ENCODE measurements at places on chromosomes 4 and X.

- no peak for DNase-seq
Measured at GRCh38 chrX:112048707-112049106, 33.9 kb downstream of the TRPC5 start.

GRCh38 chr4:185587427-185588161 is 52.3 kb upstream of the PDLIM3 start:
- no peak for DNase-seq

DNA sequence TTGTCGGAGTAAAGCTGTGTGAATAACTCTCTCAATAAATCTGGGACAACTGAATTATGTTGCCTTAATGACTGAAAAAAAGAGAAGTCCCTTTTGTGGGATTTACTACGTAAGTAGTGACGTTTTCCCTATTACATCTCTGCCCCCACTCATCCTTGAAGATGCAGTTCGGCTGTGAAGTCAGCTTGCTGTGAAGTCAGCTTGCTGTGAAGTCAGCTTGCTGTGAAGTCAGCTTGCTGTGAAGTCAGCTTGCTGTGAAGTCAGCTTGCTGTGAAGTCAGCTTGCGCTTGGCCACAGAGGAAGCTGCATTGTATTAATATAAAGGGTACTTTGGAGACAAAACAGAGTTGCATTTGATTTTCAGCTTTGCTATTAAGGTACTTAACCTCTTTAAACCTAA is 8.0 kb upstream of the VAMP7 start:
- no peak for DNase-seq

GRCh38 chrX:117711782-117712181 is 404.8 kb downstream of the KLHL13 start:
- no peak for DNase-seq

DNA sequence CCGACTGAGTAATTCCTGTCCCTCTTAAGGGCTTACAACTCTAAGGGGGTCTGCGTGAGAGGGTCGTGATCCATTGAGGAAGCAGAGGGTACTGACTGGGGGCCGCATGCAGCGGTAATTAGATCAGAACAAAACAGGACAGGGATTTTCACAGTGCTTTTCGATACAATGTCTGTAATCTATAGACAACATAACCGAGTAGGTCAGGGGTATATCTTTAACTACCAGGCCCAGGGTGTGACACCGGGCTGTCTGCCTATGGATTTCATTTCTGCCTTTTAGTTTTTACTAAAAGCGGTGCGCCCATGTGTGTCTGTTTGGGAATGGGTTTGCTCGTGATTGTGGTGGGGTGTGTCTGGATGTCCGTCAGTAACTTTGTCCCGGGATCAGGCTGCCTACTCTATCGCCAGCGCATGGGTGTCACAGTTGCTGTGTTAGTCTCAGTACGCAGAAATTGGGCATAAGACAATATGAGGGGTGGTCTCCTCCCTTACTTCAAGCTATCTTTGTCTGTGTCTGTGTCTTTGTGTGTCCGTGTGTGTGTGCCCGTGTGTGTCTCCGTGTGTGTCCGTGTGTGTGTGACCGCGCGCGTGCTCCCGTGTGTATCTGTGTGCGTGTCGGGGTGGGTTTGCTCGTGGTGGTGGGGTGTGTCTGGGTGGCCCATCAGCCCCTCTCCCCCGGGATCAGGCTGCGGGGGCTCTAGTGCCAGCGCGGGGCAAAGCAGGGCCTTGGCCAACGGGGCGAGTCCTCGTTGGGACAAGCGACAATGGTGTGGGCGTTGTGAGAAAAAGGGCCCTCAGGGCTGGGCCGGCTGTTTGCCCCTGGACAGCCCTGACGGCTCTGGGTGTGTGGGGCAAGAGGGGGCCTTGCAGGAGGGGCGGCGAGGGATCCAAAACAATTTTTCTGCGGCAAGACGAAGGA is 10.4 kb downstream of the FRG2 start:
- no peak for DNase-seq

GRCh38 chr4:165461159-165461821 is 82.5 kb downstream of the CPE start:
- DNase-seq = no peak

DNA sequence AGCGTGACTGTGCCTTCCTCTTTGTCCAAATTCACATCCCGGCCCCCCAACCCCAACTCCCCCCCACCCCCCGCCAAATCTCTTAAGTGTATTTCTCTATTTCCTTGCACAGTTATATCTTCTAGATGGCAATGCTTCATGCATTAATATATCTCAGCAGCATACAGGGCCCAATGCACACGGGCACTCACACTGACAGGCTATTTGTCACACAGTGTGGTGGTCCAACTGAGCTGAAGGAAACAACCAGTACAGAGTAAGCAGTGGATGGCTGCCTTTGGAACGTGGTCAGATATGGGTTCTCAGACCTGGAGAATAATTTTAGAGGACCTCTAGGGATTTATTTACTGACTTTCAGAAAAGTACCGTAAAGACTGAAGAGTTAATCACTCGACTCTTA is 681 bp downstream of the EXOC1 start:
- no peak for DNase-seq

DNA sequence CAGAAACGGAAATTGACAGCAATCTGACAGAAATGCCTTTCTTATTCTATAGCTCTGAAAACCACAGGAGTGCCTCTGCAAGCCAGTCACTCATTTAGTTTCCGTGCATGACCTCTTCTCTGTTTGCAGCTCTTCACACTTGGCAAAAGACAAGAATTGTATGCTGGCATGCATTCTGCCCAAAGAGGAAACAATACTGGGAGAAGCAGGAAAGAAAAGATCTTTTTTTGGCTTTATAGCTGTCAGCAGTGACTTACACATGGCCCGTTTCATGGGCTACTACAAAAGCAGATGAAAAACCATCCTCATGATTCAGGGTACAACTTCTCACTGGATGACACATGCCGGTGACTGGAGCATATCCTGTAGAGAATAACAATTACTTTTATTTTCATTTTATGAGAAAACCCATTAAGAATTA is 249.4 kb downstream of the ADAMTS3 start:
- DNase-seq = peak; percentile 2

DNA sequence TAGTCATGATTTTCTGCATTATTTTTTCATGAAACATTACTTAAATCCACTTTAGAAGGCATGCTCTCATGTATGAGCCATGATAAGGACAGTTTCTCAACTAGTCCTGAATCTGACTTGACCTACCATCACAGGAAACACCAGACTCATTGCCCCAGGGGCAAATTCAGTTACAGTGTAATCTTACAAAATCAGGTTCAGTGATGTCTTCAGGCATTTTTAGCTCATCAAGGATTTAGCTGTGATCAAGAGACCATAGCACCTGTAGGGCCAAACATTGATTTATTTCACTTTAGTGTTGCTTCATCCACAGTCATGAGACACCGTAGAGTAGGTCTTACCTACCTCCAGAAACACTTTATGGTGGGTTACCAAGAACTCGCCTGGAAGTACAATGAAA is 3.1 kb upstream of the TASL start:
- DNase-seq = no peak

DNA sequence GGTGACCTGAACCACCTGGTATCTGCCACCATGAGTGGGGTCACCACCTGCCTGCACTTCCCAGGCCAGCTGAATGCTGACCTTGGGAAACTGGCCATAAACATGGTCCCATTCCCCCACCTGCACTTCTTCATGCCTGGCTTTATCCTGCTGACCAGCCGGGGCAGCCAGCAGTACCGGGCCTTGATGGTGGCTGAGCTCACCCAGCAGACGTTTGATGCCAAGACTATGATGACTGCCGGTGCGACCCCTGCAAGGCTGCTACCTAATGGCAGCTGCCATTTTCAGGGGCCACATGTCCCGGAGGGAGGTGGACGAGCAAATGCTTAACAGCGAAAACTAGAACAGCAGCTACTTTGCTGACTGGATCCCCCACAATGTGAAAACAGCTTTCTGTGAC is 67.5 kb upstream of the FAM241A start:
- no peak for DNase-seq

DNA sequence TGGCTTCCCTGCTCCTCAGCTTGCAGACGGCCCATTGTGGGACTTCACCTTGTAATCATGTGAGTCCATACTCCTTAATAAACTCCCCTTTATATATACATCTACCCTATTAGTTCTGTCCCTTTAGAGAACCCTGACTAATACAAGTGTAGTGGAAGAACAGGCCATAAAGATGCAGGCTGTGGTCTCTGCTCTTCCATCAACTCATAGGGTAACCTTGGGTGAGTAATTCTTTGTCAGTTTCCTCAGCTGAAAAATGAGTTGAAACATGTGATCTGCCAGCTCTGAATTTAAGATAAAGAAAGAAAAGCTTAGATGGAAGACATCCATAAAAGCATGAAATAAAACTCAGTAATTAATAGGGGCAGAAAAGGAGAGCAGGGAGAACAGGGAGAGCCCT is 103.6 kb downstream of the ENOX2 start:
- DNase-seq = no peak

GRCh38 chr4:2732526-2732925 is 23.6 kb downstream of the TNIP2 start:
- DNase-seq = no peak

GRCh38 chr4:155891058-155891457 is 12.4 kb upstream of the TDO2 start:
- no peak for DNase-seq

- peak; percentile 65 for DNase-seq
Measured at GRCh38 chrX:54495814-54496516, at the start of gene FGD1. FGD1 (minus strand) TSS chrX:54496234; CDS start chrX:54495432, 802 bp downstream.

DNA sequence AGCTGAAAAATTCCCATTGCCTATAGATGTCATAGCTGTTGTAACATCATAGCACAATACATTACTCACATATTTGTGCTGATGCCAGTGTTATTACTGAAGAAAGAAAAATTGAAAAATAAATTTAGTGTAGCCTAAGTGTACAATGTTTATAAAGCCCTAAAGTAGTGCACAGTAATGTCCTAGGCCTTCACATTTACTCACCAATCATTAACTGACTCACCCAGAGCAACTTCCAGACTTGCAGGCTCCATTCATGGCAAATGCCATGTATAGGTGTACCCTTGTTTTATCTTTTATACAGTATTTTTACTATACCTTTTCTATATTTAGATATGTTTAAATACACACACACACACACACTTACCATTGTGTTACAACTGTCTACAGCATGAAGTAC is 265.4 kb upstream of the MAGEB18 start:
- no peak for DNase-seq

GRCh38 chr4:102759831-102760644 is 730 bp downstream of the MANBA start:
- DNase-seq = no peak

DNA sequence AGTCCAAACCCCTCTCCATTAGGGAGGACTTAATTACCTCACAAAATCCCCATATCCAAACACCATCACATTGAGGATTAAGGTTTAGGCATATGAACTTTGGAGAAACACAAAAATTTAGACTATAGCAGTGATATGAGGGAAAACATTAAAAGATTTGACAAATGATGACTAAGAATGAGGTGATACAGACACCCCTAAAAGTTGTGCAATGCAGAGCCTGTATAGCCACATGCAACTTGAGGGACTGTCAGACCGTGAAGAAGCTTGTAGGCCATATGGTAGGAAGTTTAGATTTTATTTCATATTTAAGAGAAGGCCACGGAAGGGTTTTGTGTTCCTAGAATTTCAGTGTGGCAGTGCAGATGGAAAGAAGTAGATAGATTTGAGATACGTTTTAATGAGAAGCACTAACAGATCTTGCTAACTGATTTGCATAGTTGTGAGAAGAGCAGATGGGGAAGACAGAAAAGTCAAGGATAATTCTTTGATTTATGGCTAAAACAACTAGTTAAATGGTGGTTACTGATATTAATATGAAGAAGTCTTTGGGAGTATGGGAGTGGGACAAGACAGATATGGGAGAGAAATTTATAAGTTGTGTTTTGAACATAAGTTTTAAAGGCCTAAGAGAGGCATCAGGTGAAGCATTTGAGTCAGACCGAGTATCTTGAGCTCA is 5.5 kb upstream of the FIP1L1 start:
- no peak for DNase-seq

DNA sequence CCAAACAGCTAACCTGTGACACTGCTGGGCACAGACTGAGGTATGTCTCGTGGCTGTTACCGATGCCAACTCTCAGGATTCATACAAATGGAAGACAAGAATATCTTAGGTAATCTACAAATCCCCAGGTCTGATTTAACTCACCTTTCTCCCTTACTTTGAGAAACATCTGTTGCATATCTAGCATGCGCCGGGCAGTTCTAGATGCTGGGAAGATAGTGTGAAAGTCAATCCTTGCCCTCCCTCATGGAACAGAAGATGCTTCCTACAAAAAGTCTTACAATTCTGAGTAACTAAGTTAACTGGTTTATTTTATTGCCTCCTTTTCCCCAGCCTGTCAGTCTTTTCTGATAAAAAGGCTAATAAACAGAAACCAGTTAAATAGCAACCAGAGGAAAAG is 212.2 kb upstream of the FAT1 start:
- no peak for DNase-seq

DNA sequence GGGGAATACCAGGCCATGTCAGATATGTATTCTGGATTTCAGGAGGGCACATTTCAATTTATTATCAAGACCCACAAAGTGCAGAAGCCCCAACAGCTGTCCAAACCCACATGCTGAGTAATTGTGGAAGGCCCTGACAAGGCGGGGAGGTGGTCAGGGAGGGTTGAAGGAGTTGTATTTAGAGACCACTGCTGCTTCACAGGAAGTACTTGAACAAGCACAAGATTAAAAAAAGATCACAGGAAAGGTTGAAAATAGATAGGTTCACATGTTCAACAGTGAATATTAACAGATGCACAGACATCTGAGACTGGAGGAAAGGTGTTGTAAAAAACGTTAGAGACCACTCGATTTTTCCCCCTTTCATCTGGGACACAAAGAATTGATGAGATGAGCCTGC is 17.9 kb downstream of the ATP8A1 start:
- no peak for DNase-seq

DNA sequence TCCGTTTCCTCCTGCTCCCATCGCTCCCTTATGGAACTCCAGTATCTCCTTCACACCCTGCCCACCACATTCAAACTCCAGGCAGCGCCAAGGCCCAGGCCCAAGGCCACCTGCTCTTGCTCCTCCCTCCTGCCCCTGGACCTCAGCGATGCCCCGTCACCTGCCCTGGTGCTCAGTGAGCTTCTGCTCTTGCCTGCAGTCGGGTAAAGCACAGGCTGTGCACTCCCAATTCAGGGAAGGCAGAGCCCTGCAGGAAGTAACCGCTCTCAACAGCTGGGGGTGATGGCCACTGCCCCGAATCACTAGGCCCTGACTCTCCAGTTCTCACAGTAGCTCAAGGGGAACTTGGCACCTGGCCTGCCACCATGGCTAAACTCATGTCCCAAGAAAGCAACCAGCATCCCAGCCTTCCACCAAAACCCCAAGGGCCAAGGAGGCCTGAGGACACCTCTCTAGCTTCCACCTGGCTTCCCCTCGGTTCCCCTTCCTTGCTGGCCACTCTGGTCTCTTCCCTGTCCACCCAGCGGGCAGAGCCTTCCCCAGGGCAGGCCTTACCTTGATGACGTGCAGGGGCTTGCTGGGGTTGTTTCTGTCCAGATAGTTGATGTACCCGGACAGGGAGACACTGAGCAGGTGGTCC is 29.3 kb downstream of the WDR1 start:
- DNase-seq = peak; percentile 25

GRCh38 chr4:41799126-41799525 is 50.6 kb upstream of the PHOX2B start:
- no peak for DNase-seq

All from thyroid gland (tissue), 4 donors.